ENCODE measurements at places on chromosomes 11 and 22.

DNA sequence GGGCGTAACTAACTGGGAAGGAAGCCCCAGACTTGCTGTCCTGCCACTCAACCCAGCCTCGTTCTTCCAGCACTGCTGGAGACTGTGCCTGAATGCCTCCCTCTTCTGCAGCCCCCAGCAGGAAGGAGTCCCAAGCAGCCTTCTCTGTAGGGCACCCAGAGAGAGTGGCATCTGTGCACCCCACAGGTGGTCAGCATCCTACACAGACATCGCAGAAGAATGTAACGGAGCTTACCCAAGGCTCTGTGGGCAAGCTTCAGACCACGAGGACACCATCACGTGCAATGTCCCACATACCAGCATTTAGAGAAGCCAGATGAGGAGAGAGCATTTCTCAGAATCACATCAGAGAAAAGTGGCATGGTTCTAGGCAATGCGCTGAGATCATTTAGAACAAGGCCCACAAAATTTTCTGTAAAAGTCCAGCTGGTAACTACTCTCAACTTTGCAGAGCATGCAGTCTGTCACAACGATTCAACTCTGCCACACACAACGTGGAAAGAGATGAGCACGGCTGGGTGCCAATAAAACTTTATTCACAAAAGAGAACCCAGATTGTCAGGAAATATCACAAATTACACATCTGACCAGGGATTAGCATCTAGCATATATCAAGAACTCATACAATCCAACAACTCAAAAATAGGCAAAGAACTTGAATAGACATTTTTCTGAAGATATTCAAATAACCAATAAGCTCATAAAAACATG lies 33.4 kb downstream of the SHANK2 start:
- DNase-seq: no peak

- no peak for DNase-seq
These were observed 15.9 kb downstream of the NUP98 start for GRCh38 chr11:3781423-3781822.

DNA sequence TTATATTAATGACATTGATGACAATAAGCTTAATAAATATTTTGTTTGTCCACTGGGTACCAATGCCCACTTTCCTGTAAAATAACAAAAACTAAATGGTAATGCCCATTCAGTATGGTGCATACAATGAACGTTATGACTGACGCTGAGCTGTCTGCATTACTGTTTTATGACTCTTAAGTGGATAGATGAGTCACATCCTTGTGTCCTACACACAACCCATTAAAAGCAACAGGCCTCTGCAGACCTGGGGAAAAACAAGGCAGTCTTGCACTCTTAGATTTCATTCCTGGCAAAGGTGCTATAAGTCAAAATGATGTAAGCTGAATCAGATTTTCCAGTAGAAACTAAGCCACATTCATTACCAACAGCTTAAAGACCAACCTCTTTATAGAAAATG lies 176.3 kb upstream of the TMEM45B start:
- no peak for DNase-seq

- no peak for DNase-seq
These were observed 25.4 kb downstream of the CNTF start for GRCh38 chr11:58647866-58648265.

GRCh38 chr11:20464518-20464917 lies 77.0 kb downstream of the PRMT3 start:
- DNase-seq: no peak

GRCh38 chr11:11243209-11243589 lies 109.9 kb downstream of the CSNK2A3 start:
- no peak for DNase-seq

GRCh38 chr22:49735901-49736421 lies 91.7 kb downstream of the BRD1 start:
- DNase-seq: no peak

DNA sequence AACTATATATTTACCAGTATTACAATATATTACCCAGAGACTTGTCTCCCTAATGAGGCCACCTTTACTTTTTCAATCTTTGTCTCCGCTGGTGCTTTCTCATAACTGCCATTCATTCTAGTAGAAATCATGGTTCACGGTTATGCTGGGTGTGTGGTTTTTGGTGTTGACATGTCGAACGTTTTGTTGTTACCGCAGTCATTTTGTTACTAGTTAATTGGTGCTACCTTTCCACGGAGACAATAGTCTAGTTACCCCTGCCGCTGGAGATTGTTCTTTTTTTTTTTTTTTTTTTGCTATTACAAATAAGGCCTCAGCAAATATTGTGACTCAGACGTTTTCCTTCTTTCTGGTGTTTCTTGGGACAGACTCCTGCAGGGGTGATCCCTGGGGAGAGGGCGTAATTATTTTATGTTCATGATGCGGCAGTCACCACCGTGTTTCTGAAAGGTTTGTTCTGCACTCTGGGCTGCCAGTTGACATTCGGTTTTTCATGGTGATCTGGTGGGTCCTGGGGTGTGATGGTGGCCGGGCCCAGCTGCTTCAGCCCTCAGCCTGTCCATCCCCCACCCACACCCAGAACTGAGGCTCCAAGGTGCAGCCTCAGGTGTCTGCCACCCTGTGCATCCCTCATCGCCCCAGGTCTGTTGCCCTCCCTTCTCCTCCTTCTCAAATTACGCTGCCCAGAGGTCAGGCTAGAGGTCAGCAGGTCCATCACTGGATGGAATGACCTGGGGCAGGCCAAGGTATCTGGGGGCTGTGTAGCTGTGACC lies 28.6 kb downstream of the LRP5 start:
- no peak for DNase-seq

GRCh38 chr11:125593114-125593820 lies 615 bp downstream of the STT3A start:
- peak; percentile 55 for DNase-seq

DNA sequence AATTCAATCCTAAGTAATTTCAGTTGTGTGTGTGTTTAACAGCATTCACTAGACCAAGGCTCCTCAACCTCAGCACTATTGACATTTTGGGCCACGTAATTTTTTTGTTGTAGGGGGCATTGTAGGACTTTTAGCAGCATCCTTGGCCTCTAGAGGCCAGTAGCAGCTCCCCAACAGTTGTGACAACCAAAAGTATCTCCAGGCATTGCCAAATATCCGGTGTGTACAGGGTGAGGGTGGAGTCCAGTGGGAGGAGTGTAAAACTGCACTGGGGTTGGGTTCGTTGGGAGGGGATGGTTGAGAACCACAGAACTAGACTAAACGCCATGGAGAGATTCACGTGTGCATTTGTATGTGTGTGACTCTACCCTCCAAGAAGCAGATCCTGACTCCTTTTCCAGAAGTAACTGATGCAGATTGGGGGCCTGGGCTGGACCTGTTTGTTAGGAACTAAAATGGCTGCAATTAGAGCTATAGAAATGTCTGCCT lies 5.9 kb upstream of the PHF21A start:
- DNase-seq: peak; percentile 95

DNA sequence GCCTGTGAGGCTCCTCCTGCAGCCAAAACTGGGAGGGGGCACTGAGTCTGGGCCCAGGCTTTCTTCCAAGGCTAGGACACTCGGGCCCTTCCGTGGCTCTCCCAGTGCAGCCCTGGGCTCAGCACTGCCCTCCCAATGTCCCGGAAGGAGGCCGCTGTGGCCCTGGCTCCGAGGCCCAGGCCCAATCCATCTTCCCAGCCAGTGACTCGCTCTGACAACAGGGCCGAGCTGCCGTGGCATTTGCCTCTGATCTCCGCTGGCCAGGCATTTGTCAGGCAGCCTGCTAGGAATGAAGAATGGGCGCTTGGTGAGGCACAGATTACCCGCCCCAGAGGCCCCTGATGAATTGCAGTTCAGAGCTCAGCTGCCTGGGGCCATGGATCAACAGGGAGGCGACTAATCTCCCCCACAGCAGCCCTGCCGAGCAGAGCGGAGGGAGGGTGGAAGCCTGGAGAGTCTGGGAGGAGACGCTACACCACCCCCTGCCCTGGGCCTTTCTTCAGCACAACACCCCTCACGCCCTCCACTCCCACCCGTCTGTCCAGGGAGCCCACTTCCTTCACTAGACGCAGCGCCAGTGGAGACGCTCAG lies 8.3 kb downstream of the FXYD2 start:
- DNase-seq: no peak

DNA sequence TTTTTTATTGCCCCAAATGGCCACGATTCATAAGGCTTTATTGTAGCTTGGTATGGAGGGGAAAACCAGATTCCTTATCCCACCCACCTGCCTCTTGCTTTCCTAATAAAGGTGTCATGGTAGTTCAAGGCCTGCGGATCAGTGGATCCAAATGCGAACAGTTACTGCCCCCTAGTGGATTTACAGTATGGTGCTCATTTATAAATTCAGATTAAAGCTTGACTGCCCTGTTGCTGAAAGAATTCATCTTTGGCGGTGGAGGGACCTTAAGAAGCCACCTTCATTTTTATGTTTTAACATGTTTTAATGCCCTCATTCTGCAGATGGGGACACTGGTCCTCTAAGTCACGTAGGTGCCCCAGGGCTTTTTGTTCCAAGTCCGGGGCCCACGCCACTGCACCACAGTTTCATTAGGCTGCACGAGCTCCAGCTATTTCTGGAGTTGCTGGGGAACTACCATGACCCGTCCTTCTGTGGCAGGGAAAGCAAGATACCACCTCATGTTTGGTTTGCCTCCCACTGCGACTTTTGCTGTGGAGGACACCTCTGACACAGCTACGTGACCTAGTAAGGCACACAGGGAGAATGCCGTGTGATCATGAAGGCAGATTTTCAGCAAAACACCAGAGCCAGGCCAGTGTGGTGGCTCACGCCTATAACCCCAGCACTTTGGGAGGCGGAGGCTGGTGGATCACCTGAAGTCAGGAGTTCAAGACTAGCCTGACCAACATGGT lies 15.6 kb upstream of the INCENP start:
- DNase-seq: peak; percentile 79

GRCh38 chr11:20161230-20161918 lies 1.1 kb upstream of the DBX1 start:
- no peak for DNase-seq

DNA sequence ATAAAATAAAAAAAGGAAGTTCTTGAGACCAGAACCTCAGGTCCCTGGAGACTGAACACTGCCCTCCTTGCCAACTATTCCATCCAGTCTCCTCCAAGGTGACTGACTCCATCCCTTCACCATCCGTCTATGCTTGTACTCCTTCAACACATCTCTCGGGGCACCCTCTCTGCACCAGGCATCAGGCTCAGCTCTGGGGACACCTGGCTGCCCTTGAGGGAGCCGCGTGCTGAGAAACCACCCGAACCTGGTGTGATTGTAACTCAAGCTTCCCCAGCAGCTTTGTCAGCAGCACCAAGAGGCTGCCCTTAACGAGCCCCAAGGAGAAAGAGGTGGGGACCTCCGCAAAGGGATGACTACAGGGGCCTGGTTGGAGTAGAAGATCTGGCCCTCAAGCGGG lies 1.7 kb downstream of the PTPN5 start:
- DNase-seq: no peak

DNA sequence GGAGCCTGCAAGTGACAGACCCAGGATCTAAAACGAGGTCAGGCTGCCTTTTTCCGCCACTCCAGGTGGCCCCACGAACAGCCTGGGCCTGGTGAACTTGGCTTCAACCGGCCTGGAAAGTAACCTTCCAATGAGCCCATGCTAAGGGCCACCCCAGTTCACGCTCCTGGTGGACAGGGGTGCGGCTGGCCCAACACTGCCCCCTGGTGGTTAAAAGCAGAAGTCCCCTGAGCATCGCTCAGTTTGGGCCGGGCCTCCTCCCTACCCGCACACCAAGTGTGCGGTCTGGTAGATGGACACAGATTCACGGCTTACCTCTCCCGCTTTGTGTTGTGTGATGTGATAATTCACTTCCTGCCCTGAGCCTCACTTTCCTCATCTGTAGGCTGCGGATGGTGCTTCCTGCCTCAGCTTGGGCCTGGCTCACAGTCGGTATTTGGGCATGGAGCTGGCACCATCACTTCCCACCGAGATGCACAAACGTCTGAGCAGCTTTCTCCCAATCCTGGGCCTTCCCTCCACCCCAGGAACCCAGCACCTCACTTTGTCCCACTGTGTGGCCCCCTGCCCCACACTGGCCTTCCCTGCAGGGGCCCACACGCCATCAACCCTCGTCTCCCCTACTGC lies 13.7 kb upstream of the SEC14L3 start:
- peak; percentile 75 for DNase-seq

- no peak for DNase-seq
These were observed 288.3 kb downstream of the CADM1 start for GRCh38 chr11:115215694-115216617.

DNA sequence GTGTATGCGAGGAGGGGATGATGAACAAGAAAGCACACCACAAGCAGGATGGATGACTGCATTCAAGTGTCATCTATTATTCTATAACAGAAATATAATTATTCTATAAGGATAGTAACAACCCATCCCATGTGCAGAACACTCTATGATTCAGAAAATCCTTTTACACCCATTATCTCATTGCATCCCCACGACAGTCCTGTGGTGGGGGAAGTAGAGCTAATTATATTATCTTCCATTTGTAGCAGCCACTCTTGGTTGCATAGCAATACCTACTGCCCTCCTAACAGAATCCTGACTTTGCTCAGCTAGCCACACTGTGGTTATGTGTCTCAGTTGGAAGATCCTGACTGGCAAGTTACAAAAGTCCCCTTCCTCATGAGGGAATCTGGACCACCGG lies 406.5 kb upstream of the NARS2 start:
- DNase-seq: no peak

- DNase-seq: peak; percentile 83
These were observed 7.9 kb downstream of the FEN1 start for GRCh38 chr11:61800331-61801281.

DNA sequence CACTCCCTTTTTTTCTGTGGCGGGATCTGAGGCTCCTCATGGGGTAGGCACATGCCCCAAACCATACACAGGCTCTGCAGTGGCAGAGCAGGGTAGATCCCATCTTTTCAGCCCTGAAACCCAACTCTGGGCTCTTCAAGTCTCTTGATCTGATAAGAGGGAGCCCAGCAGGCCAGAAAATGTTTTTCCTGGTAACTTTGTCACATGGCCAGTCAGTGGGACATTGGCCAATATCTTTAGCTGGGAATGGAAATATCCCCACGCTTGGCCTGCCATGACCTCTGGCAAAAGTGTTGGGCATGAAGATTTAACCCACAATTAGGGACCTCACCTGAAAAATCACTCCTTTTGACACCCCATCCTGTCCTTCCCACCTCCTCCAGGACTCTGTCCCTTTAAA lies 8.1 kb downstream of the INPP5J start:
- DNase-seq: no peak

- DNase-seq: no peak
These were observed 36.0 kb downstream of the PARVA start for GRCh38 chr11:12413141-12414052.

DNA sequence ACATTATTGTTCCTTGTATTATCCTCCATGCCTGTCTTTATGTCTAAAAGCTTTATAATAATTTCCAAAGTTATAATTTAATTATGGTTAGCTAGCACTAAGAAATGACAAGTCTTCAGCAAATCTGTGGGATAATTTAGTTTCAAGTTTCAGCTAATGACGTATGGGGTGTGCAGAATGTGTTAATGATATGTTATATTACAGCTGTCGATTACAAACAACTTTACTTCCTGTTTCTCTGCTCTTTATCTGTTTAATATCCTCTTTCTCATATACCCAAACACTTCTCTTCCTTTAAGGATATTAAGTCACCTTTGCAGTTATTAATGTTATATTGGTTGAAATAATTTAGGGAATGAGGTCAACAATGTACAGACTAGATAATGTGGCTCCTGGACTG lies 161.8 kb downstream of the CASP12 start:
- no peak for DNase-seq

- DNase-seq: no peak
These were observed 287.7 kb downstream of the TMEM135 start for GRCh38 chr11:87325490-87325872.
